ENCODE measurements at places on chromosomes 12 and 14.

- DNase-seq: no peak
Measured at GRCh38 chr14:58830121-58830520, 192.4 kb downstream of the DACT1 start.

GRCh38 chr12:1204581-1205121 is 213.6 kb downstream of the ERC1 start:
- DNase-seq: no peak

GRCh38 chr12:76049575-76050251 is 18.1 kb upstream of the PHLDA1 start:
- DNase-seq: no peak

DNA sequence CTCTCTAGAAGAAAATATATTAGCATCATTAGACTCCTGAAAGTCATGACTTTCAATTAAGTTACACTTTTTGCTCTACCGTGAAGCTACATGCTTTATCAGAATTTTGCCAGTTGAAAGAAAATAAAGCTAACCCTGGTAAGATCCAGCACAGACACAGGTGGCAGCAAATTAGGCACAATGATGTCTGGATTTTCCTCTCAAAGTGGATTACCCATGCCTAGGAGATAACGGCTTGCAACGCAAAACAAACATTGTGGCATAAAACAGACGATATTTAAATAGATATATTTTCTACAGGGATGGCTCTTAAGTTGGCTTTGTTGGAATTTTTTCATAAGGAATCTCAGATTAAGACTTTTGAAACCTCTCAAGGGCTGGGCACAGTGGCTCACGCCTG is 33.4 kb downstream of the BCAT1 start:
- no peak for DNase-seq

GRCh38 chr14:70045844-70046535 is 142.8 kb downstream of the SLC8A3 start:
- no peak for DNase-seq

GRCh38 chr14:35158951-35159653 is 36.8 kb downstream of the PRORP start:
- DNase-seq: no peak

GRCh38 chr12:46459861-46460545 is 87.4 kb upstream of the SLC38A2 start:
- no peak for DNase-seq

- no peak for DNase-seq
Measured at GRCh38 chr14:68471029-68471963, 321.6 kb downstream of the ZFP36L1 start.

DNA sequence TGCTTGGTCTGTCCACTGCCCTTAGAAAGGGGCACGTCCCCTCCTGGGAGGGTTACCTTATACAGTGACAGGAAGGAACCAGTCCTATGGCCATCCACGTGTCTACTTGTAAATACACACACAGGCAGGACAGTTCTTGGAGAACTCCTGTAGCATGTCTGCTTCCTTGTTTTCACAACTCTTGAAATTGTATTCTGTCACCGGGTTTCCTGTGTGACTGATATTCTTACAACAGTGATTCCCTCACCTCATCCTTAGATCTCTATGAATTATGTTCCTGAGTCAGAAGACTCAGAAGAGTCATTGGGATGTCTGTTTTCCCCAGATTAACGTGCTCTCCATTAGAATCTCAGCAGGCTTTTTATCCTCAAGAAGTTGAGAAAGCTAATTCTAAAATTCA is 44.1 kb upstream of the DYNC1H1 start:
- DNase-seq: no peak

All from GM04504 (cell line).